ENCODE measurements at places on chromosomes 3 and 15.

GRCh38 chr15:101489237-101489598 lies 289 bp downstream of the PCSK6 start:
- DNase-seq, result no peak

DNA sequence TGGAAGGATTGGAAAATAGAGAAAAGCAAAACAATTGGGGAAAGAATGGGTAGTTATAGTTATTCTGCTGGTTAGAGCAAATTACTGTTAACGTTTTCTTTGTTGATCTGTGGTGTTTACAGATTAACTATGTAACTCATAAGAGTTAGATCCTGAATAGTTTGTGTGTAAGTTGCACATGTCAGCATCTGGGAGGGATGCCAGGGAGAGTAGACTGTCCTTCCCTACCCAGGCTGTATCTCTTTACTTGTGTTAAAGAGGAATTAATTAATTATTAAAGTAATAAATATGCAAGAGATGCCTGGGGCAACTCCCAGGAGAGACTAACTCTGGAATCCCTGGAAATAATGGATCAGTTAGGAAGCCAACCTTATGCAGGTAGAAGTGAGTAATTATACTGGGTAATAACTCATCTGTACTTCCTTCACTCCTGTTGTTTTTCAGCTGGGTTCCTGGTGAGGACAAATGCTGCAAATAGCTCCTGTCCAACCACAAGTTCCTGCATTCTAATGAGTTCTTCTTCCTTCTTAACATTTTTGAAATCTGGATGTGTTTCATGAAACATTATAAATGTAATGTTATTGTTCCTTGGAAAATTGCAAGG lies 18.9 kb downstream of the GHRL start:
- DNase-seq, result no peak

- no peak for DNase-seq
Measured at GRCh38 chr3:170233530-170233929, 11.3 kb downstream of the PRKCI start.

GRCh38 chr3:158768881-158769543 lies 32.8 kb upstream of the MFSD1 start:
- no peak for DNase-seq

DNA sequence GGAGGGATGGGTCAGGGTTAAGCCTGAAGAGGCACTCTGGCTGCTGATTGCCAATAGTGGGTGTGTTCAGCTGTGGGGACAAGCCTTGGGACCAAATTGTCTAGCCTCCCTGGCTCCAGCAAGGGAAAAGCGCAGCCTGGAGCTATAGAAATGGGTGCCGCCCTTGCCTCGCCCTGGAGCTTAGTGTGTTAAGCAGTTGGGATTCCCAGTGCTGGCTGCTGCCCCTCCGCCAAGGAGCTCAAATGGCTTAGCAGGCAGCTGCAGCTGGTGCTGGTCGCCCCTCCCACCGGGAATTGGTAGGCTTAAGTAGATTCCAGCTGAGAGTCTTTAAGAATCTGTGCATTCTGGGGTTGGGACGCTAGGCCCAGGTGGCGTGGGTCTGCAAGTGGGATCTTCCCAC lies 662.9 kb upstream of the TBL1XR1 start:
- DNase-seq, result no peak

DNA sequence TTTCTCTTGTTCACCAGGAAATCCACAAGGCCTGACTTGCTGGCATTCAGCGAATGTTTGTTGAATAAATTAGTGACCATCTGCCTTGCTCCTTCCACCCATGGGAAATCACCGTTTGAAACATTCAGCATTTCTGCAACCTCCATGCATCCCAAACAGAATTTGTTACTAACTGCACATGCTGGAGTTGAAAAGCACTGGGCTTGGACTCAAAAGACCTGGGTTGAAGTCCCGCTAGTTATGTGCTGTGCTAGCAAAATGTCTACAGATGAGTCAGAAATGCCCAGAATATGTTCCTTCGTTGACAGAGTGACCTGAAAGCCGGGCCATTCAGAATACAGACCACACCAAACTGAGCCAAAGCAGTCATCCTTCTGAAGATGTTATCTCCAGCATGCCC lies 144.6 kb downstream of the ALDH1A2 start:
- no peak for DNase-seq

- DNase-seq, result no peak
Measured at GRCh38 chr3:151236736-151237135, 33.7 kb upstream of the GPR171 start.

Measured in NCI-H1048 (cell line).